T follicular helper cell (primary cell): ENCODE measurements at places on chromosomes 4 and X.

- DNase-seq, result no peak
Observed at GRCh38 chr4:57320849-57321248, 210.7 kb upstream of the IGFBP7 start.

- no peak for DNase-seq
Observed at GRCh38 chr4:6925357-6925836, 15.8 kb downstream of the TBC1D14 start.

DNA sequence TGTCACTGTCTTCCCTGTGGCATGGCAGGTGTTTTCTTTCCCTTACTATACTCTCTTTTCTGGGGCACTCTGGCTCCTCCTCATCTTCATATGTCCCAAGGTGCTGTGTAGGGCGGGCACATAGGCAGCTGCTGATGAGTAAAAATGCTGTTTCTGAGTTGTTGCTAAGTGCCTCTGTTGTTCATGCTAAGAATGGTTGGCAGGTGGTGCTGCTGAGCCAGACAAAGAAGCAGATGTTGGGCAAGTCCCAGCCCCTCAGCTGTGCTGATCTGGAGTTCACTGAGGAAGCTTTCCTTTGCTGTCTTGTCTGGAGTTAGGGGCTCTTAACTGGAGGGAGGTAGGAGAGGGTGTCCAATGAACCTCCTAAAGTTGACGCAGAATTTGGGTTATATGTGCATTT lies 40.6 kb downstream of the HADH start:
- peak; percentile 58 for DNase-seq

DNA sequence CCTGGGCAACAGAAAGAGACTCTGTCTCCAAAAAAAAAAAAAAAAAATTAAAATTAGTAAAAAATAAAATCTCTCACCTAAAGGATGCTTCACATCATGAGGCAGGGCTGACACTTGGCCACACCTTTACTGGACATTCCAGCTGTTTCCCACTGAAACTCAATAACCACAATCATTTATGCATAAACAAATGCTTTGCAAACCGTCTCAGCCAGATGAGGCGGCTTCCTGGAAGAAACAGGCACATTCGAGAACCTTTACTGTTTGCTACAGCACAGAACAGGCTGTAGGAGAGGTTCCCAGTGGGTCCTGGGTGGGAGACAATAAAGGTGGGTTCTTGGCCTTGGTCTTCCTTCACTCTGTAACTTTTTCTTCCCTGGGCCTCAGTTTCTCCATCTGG lies 10.9 kb upstream of the TBC1D14 start:
- DNase-seq, result no peak

DNA sequence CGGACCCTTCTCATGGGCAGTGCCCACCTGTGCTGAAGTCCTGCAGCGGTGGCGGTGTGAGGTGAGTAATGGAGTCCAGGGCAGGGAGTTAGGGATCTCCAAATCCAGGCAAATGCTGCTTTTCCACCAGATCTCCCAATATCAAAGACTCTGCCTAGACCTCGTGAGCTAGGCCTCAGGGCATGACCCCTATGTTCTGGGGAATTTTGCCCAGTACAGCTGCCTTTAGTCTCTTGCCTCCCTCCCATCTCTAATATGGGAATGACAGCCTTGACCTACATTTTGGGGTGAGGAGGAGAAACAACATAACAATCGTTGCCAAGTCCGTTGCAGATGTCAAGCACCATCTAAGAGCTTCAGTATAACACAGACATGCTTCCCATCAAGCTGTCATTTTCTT lies 7.3 kb downstream of the PAK3 start:
- no peak for DNase-seq

GRCh38 chr4:146462251-146462650 lies 59.5 kb downstream of the SLC10A7 start:
- DNase-seq, result no peak

GRCh38 chrX:2401590-2402360 lies 99.0 kb downstream of the DHRSX start:
- no peak for DNase-seq

DNA sequence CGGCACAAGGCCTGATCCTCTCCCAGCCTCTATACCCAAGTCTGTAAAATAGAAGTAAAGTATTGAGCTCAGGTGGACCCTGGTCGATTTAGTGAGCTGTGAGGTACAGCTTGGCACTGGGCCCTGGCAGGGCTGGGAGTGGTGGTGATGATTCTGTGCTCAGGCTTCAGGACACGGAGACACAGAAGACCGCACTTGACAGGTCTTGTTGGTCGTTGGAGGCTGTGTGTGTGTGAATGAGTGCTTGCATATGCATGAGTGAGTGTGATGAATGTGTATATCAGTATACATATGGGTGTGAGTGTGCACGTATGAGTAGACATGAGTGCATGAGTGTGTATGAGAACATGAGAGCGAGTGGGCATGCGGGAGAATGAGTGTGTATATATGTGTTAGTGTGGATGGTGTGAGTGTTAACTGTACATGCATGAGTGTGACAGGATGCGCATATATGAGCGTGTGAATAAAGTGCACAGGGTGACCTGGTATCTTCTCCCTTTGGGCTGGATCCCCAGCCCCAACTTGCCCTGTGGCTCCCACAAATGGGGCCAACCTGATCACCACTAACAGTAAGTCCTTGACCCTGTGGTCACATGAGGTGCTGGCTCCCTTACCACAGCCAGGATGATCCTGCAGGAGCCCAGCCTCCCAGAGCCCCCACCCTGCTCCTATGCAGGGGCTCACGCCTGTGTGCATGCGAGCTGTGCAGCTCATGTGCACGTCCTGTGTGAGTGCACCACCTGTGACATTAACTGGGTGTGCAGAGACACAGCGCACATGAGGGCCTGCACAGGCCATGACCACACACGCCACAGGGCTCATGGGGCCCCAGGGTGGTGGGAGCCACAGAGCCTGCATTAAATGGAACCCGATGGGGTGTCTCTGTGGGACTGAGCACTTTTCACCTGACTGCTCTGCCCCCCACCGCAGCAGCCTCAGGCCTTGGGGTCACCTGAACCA lies 20.8 kb downstream of the SH3BP2 start:
- no peak for DNase-seq

DNA sequence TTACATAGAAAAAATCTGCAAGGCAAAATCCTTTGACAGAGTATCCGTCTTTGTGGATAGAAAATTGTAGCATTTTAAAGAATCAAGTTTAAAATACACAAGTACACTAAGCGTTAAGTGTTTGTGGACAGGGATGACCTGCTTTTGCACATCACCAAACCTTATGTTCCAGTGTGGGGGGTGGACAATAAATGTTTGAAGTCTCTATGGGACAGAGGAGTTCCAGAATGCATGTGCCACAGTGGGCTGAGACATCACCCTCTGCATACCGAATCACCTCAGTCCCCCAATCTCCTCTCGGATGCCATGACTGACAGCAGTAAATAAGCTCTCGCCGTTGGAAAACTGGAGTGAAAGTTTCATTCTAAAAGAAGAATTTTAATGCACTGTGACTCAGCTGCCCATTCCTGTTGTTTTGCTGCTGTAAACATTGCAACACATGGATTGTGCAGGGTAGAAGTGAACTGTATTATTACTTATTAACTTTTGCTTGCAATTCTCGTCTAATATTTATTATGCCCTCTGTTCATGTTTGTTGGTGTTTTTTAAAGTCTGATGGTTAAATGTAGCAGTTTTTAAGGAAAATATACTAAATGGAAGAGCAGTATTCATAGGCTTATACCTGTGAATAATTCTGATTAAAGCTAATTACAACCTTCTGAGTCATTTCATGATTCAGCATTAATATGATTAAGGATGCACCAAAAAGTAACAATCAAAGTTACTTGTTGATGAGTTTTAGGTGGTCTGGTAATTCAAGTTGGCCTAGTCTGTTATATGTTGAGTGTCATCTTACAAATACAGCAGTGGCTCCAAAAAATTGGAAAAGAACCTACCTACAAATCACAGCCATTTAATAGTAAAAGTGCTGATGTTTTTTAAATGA lies 24.0 kb downstream of the CDKN2AIP start:
- DNase-seq, result no peak

GRCh38 chr4:79013756-79014155 lies 74.5 kb upstream of the PAQR3 start:
- DNase-seq, result no peak

GRCh38 chr4:121213940-121214339 lies 49.8 kb upstream of the TNIP3 start:
- no peak for DNase-seq

DNA sequence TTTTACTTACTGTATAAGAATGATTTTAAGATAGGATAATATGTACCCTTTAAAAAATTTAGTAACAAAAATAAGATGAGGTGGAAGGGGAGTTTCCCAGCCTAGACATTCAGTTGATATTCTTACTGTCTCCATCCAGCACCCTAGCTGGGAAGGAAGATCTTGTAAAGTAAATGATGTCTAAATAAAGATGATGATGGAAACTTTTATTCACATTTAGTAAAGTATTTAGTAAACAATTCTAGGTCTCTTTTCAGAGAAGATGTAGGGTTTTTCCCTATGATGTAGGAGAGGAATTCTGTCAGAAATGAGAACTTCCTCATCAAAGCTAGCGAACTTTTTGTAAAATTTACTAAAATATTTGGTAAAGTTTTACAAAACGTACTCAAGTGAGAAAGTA lies 136.8 kb downstream of the RAPGEF2 start:
- DNase-seq, result no peak

DNA sequence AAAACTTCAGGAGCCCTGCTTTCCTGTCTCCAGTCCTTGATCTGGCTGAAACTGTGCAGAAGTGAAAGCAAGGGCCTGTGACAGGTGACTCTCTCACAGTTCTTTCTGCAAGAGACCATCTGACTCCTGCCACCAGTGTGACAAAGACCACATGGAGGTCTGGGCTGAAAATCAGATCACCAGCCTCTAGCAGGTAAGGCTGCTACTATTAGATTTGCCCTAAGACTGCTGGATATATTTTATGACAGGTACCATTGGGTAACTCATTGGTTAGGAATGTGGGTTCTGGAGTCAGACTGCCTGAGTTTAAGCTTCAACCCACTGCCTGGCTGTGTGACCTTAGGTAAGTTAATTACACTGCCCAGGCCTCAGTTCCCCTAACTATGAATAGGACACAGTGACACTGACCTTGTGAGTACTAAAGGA lies 163.3 kb upstream of the SLC7A11 start:
- DNase-seq, result no peak

GRCh38 chrX:102995316-102995715 lies 58.2 kb downstream of the RAB40AL start:
- no peak for DNase-seq

GRCh38 chr4:84099599-84099998 lies 399.5 kb downstream of the NKX6-1 start:
- no peak for DNase-seq

DNA sequence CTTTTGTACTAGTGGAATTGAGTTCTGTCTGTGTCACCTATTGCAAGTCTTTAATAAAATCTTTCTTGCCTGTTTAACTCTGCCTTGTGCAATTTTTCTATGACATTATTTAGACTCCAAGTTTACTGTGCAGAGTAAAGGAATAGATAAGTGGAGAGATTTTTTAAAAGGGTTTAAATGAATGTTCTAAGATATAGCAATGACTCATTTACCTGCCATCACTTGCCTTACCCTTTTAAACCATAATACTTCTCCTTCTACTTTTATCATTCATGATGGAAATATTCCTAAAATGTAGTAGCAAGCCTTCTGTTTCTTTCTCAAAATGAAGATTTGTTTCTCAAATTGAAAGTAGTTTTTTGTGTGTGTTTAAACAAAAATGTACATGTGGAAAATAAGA lies 782.8 kb upstream of the MAGEB2 start:
- DNase-seq, result no peak

DNA sequence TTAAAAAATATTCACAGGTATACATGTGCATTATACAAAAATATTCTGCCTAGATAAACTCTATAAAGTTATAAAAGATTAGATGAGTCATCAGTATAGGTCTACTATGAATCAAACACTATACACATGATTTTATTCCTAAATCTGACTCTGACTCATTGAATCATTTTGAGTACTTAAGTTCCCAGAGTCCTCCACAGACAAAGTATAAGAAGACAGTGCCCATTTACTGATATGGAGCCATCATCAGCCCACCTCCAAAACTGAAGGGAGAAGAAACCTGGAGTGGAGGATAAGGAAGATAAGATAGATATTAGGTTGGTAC lies 28.7 kb upstream of the ANTXR2 start:
- DNase-seq, result no peak

DNA sequence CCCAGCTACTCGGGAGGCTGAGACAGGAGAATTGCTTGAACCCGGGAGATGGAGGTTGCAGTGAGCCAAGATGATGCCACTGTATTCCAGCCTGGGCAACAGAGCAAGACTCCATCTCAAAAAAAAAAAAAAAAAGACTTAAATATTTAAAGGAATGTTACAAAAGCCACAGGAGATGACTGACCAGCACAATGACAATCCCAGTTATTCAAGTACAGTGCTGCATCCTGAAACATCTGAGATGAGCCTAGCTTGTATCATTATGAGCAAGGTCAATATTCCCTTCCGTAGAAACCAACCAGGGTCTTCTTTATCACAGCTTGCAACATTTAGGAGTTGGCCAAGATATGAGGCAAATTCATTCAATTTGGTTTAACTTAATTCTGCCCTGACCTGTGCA lies 38.6 kb downstream of the LNX1 start:
- DNase-seq, result no peak

DNA sequence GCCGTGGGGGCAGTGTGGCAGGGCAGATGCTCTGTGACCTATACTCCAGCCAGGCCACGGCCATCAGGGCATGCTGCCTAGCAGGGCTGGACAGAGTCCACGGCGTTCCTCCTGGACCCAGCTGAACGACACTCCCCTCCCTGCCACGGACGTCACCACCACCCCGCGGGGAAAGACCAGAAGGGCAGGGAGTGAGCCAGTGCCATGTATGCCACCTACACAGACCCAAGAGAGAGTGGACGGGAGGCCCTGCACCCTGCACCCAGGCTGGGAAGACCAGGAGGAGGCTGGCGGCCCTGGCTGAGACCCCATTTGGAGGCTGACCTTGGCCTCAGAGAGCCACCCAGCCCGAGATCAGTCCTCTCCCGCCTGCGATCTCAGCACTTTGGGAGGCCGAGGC lies 101.9 kb downstream of the FAM53A start:
- no peak for DNase-seq

- no peak for DNase-seq
Observed at GRCh38 chrX:148865277-148866210, 365.1 kb downstream of the AFF2 start.
